GM23248 (cell line): ENCODE measurements at places on chromosomes 4 and X. TPM values are rescaled to one million over a fixed set of nuclear protein-coding genes. Genes with fewer than 3 reads are reported as not detected.

DNA sequence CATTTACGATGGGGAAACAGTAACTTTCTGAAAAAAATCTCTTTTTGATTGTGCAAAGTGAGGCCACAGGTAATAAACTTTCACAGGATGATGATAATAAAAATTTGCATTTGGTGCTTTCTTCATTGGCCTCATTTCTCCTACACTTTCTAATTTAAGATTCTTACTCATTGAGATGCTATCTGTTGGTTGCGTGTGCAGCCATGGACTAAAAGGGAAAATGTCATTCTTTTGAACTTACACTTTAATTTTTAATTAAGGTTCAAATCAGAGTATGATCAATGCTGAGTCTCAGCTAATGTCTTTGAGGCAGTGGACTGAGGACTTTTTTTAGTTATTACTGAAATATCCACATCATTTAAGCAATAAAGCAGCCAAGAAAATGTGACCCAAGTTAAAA lies 87.6 kb downstream of the SEL1L3 start:
- peak; percentile 56 for DNase-seq
- H3K4me3 ChIP-seq: no peak overlapping the region
- no peaks in the 10 kb centered on the region for H3K27me3 ChIP-seq
- H3K4me1 ChIP-seq: peaks cover 15% of the 10 kb centered on the region

- no peaks in the 10 kb centered on the region for H3K27me3 ChIP-seq
- H3K4me3 ChIP-seq: no peak overlapping the region
These were observed 9.1 kb downstream of the WFS1 start for GRCh38 chr4:6278801-6279197.

DNA sequence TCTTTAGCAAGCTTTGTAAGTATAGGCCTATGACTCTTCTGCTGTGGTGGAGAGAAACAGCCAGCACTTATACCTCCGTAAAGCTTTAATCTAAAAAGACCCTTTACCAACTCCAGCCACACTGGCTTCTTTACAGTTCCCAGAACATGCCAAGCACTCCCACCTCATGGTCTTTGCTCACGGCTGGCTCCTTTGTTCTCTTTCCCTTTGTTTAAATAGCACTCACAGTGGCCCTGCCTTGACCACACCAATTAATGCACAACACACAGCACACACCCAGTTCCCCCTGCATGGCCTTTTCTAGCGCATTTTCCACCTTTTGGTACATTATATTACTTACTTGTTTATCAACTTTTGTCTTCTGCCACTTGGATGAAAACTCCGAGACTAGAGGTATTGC lies 18.9 kb downstream of the PPID start:
- H3K4me3 ChIP-seq: no peak overlapping the region
- peaks cover 19% of the 10 kb centered on the region; the same call in 1 of the 2 replicates for H3K36me3 ChIP-seq
- H3K4me1 ChIP-seq: no peaks in the 10 kb centered on the region
- no peak for DNase-seq
- H3K27me3 ChIP-seq: no peaks in the 10 kb centered on the region

DNA sequence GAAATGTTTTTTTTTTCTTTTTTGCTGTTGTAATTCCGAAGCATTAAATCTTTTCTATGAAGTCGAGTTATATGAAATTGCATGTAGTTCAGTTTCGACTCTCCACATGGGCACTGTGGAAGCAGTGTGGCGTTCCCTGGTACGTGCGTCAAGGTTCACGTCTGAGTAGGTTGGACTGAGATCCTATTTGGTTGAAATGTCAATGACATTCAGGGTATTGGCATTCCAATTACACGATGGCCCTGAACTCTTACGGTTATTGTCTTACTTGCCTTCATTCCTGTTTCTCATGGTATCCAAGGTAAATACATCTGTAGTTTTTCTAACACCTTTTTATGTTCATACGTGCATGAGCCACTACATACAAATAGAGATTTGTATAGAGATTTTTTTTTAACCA lies 128.8 kb downstream of the SORBS2 start:
- no peak for DNase-seq
- H3K4me3 ChIP-seq: no peak overlapping the region
- peaks cover 9% of the 10 kb centered on the region; the same call in 1 of the 2 replicates for H3K4me1 ChIP-seq
- no peaks in the 10 kb centered on the region for H3K36me3 ChIP-seq
- no peak overlapping the region for H3K27ac ChIP-seq

The MAGEB17 gene
- total RNA-seq: not detected in 2 replicates

DNA sequence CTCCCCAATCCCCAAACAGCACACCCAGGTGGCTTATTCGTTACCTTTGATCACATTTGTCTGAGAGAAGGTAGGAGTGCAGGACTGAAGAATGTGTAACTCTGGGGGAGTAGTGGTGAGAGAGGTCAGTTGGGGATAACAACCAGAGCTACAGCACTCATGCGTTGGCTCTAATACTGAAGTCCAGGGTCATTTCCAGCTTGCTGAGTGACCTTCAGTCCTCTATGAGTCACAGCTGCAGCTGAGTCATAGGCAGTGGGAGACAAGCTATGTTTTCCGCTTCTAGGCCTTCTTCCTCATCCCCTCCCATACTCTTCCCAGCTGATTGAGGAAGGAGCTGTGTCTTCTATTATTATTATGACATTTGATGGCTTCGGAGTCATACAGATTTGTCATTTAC lies 31.6 kb upstream of the CT47C1 start:
- peak overlapping the region; percentile 70 for H3K27ac ChIP-seq
- H3K4me1 ChIP-seq: peaks cover 23% of the 10 kb centered on the region
- peak; percentile 83 for DNase-seq
- H3K36me3 ChIP-seq: no peaks in the 10 kb centered on the region

The SSX3 gene
- not detected in 2 replicates for total RNA-seq

The PDGFRA gene
- 225 and 275 TPM in 2 replicates for total RNA-seq
